ENCODE measurements at places on chromosomes 2 and 18.

- DNase-seq = no peak
Measured at GRCh38 chr2:71796174-71796593, 342.8 kb downstream of the DYSF start.

- DNase-seq = no peak
Measured at GRCh38 chr18:54280220-54280569, 10.9 kb downstream of the POLI start.

GRCh38 chr2:88880441-88880953 lies 189.0 kb downstream of the RPIA start:
- DNase-seq = peak; percentile 33

GRCh38 chr2:233039212-233039845 lies 6.9 kb downstream of the NEU2 start:
- no peak for DNase-seq

- DNase-seq = no peak
Measured at GRCh38 chr18:63422864-63423304, 608 bp upstream of the VPS4B start.

- DNase-seq = no peak
Measured at GRCh38 chr2:164589522-164589921, 31.8 kb downstream of the GRB14 start.
